ENCODE measurements at places on chromosomes 16 and 17.

GRCh38 chr16:85908889-85909589, 10.1 kb downstream of the IRF8 start:
- no peak for DNase-seq

- DNase-seq, result no peak
Measured at GRCh38 chr17:79459003-79459655, 151.7 kb downstream of the RBFOX3 start.

DNA sequence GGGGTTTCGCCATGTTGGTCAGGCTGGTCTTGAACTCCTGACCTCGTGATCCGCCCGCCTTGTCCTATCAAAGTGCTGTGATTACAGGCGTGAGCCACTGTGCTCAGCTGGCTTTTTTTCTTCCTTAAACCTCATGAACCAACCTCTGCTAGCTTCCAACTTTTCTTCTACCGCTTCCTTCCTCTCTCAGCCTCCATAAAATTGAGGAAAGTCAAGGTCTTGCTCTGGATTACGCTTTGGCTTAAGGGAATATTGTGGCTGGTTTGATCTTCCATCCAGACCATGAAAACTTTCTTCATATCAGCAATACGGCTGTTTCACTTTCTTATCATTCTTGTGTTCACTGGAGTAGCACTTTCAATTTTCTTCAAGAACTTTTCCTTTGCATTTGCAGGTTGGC, 57.5 kb upstream of the SDK2 start:
- DNase-seq, result no peak

- no peak for DNase-seq
Measured at GRCh38 chr17:62595484-62595883, 32.0 kb upstream of the MRC2 start.

DNA sequence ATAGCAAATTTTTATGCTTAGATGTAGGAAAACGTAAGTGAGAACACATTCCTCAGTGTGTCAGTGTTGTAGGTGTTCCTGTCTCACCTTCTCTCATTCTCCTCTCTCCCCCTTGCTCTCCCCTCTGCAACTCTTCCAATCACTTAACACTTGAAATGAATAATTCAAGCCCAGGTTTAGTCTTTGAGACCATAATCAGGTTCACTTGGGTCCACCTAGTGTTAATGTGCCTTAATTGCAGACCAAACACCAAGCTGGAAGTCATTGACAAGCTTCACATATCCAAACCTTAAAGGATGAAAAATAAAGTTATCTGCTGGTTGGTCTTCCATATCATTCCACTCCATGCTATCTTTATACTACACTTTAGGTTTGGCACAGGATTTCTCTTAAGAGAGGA, 37.0 kb downstream of the STXBP4 start:
- no peak for DNase-seq

GRCh38 chr16:47719713-47720112, 258.6 kb downstream of the PHKB start:
- no peak for DNase-seq

DNA sequence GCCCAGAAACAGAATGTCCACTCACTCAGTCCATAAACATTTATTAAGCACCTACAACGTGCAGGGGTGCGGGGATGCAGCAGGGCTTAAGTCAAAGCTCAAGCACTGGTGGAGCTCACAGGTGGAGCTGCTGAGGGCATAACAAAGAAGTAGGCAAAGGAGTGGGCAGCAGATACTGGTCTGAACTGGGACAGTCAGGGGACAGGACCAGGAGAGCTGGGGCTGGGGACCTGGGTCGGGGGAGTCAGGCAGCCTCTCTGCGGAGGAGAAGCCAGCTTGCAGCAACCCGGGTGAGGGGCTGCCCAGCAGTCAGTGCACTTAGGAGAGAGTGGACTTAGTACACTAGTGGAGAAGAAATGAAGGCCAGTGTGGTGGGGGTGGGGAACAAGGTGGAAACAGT, 10.0 kb upstream of the TNFRSF13B start:
- no peak for DNase-seq
